ENCODE measurements at places on chromosomes 4 and X.

GRCh38 chr4:153383131-153383530 lies 38.6 kb downstream of the MND1 start:
- no peak for DNase-seq

- no peak for DNase-seq
Observed at GRCh38 chr4:17362430-17362829, 149.5 kb downstream of the QDPR start.

DNA sequence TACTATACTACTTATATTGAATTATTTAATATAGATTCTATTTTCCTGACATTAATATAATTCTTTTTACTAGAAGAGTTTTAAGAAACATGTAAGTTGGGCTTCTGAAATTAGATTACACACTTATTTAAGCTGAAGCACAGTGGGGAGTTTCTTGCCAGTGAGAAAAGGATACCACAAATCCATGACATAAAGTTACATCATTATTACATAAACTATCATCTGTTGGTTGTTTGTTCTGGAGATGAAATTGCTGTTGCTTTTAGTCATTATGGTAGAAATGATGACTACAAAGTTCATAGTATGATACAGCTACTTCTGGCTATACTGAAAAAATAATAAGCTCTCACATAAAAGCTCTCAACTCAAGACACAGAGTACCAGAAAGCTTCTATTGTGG lies 880.4 kb downstream of the PCDH18 start:
- DNase-seq: no peak

DNA sequence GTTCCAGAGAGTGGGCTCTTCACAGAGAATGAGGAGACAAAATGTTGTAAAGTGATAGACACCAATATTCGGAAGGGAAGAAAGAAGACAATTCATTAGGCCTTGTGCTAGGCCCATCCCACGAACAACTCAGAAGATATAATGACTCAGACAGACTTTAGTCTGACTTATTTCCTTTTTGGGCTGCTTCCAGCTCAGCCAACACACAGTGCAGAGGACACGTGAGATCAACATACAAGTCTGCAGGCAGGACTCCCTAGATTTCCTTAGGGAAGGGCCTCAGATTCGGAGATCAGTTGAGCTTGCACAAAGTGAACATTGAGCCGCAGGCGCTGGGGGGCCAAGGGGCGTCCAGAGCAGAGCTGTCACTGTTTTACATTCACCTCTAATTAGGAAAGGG lies 290.7 kb upstream of the TENM3 start:
- peak; percentile 34 for DNase-seq

- DNase-seq: no peak
Observed at GRCh38 chr4:24582235-24582832, 2.0 kb downstream of the DHX15 start.

- no peak for DNase-seq
Observed at GRCh38 chrX:103691059-103691458, 4.6 kb upstream of the MORF4L2 start.

DNA sequence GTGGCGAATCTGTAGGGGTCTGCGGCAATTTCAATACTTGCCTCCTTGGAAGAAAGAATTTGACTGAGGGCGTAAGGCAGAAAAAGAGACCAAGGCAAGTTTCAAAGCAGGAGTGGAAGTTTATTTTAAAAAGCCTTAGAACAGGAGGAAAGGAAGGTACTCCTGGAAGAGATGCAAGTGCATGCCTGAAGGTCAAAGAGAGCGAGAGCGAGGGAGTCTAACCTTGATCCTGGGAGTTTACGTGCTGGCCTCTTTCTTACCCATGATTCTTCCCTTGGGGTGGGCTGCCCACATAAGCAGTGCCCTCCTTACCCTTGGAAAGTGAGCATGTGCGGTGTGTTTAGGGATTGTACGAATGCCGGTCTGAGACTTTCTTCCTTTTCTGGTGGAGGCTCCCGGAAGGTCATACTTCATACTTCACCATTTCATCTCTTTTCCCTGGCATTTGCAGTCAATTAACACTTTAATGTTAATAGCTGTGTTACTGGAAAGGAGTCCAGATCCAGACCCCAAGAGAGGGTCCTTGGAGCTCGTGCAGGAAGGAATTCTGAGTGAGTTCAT lies 40.0 kb downstream of the ARSD start:
- DNase-seq: no peak

DNA sequence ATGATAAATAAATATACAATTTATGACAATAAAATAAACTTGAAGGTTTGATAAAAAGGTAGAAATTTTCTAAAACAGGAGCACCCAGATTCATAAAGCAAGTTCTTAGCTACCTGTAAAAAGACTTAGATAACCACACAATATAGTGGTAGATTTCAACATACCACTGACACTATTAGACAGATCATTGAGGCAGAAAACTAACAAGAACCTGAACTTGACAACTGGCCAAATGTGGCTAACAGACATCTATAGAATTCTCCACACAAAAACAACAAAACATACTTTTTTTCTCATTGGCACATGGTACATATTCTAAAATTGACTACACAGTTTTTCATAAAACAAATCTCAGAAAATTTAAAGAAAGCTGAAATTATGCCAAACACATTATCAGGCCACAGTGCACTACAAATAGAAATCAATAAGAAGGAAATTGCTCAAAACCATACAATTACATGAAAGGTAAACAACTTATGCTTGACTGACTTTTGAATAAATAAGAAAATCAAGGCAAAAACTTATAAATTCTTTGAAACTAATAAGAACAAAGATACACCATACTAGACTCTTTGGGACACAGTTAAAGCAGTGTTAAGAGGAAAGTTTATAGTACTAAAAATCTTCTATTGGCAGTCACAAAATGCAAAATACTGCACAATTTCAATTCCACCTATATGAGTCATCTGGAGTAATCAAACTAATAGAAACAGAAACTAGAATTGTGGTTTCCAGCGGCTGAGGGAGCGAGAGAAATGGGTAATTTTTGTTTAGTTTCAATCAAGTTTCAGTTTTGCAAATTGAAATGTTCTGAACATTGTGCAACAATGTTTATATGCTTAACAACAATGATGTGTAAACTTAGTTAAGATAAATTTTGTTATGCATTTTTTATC lies 925.6 kb downstream of the SH3BGRL start:
- no peak for DNase-seq

DNA sequence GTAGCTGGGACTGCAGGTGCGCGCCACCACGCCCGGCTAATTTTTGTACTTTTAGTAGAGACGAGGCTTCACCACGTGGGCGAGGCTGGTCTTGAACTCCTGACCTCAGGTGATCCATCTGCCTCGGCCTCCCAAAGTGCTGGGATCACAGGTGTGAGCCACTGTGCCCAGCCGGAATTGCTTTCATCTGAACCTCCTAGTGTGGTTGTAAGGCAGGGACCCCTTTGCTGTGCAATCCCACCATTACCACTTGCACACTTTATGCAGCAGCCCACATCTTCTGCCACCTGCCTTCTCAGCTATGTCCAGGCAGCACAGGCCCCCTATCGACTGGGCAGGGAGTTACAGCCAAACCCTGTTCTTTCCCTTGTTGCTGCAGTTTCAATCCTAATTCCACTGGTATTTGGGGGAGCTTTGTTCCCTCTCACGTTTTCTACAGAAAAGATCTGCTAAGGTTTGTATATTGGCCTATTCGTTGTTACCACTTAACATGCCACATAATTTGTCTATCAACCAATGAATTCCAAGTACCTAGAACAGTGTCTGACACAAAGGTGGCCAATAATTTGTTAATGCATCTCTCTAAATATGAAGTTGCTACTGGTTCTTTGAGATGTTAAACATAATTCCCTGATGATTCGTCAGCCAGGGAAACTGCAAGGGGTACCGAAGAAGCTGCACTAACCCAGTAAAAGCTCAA lies 6.5 kb downstream of the RPL39 start:
- DNase-seq: peak; percentile 54

- peak; percentile 54 for DNase-seq
Observed at GRCh38 chrX:120452131-120452530, 17.0 kb downstream of the LAMP2 start.

GRCh38 chrX:17682259-17682658 lies 55.0 kb upstream of the SCML1 start:
- DNase-seq: no peak

- no peak for DNase-seq
Observed at GRCh38 chr4:152729466-152729865, 49.7 kb upstream of the TMEM154 start.

GRCh38 chr4:108024878-108025165 lies 35.1 kb downstream of the HADH start:
- DNase-seq: no peak

- peak; percentile 5 for DNase-seq
Observed at GRCh38 chr4:140856621-140857062, 100.5 kb upstream of the TBC1D9 start.

DNA sequence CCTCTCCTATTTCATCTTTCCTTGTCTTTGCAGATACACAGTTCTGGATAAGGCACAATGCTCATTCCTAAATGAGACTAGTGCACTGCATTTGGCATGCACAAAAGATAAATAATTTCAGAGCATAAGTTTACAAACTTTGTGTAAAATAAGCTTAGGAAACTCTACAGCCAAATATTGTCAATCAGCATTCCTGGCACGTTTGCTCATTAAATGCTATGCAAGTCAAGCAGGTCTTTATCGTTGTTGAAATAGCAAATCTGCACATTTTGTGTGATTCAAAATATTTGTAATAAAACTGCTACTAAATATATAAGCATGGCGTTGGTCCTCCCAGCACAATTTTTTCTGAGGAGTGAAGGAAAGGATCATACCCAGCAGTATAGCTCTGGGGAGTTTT lies 322.1 kb upstream of the NOCT start:
- DNase-seq: no peak

GRCh38 chr4:7717946-7718490 lies 221.6 kb downstream of the AFAP1 start:
- no peak for DNase-seq

GRCh38 chr4:143617994-143618679 lies 82.3 kb downstream of the FREM3 start:
- no peak for DNase-seq

DNA sequence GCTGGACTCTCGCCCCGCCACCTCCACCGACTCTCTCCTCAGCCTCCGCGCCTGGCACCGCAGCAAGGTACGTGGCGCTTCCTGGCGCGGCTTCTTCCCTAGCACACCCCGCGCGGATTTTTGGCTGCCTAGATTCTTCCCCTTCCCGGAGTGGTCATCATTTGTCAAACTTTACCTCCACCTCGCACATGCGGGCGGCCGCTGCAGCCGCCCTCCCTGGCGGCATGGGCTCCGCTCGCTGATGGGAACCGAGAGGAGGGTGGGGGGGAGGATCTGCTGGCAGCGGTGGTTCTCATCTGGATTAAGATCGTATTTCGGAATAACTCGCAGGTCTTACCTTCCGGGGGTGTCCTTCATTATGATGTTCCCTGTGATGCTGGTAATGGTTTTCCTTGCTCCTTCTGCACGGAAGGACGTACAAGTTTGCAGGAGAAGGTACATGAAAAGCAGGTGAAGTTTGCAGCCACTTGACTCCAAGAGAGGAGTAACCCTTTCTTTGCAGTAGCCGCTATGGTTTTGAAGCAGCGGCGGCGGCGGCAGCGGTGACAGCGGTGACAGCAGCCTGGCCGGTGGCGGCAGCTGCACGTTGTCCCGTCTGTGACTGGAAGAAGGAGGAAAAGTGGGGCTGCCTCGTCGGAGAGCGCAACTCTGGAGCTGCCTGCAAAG lies 2183.9 kb upstream of the TENM3 start:
- DNase-seq: no peak

DNA sequence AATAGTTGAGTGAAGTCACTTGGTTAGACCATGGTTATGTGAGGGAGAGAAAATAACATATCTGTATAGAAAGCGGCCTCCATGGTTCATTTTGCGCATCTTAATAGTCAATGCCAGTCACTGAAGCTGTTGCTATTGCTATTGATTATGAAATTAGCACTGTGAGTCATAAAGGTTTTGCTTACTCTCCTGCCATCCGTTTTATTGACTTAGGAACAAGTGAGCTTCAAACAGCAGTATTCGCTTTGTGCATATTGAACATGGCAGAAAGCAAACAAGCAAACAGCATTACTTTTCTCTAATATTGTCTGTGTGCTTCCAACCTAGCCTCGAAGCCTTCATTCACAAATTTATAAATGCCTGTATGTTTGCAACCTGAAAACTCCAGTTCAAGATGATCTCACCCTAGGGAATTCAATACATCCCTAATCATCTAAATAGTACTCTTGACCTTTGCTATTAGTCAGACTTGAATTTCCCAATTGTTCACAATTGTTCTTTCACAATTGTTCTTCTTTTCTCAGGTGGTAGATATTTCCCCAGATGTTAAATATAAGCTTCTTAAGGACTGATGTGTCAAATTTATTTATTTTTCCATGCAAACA lies 55.9 kb upstream of the GABRA2 start:
- DNase-seq: peak; percentile 18

GRCh38 chr4:26809811-26810210 lies 50.8 kb upstream of the STIM2 start:
- no peak for DNase-seq

GRCh38 chr4:6999172-7000086 lies 43.7 kb upstream of the TADA2B start:
- peak; percentile 38 for DNase-seq

DNA sequence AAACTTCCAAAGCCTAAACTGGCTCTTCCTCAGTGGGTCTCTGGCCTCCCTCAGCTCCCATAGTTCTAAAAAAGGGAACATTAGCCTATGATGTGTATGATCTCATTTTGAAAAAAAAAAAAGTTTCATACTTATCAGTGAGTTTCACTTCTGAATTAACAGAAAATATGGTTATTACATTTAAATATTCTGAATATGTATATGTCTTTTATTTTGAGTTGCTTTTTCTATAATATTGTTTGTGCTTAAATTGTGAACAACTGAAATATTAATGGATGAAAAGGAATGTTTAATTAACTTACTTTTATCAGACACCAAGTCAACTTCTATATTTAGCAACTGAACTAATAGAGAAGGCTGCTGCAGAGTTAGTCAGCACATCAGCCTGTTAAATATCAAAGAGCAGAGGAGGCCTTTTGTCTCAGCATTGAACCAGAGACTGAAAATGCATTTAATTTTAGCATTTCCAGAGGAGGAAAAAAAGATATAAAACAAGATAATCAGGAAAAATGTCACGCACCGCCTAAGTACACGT lies 20.4 kb upstream of the FHL1 start:
- DNase-seq: no peak

DNA sequence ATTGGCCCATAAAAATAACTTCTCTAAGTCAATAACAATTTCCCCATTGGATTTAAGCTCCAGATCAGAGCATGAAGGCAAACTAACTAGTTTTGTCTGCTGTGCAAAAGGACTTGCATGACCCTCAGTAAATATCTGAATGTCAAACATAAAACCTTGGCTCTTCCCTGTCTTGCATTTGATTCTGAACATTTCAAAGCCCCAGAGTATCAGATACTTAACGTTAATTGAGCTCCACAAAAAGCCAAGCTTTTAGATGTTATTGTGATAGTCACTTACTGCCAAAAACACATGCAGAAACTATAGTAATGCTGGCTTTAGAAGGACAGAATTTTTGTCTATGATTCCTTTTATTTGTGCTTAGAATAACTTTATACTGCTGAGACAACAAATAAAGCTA lies 664.2 kb downstream of the ADGRL3 start:
- no peak for DNase-seq

GRCh38 chr4:158814636-158815330 lies 46.0 kb downstream of the FNIP2 start:
- no peak for DNase-seq

GRCh38 chrX:70166601-70167590 lies 10.4 kb upstream of the DGAT2L6 start:
- no peak for DNase-seq

- no peak for DNase-seq
Observed at GRCh38 chr4:4533461-4534169, 8.2 kb downstream of the STX18 start.

All from HT-29 (cell line).